ENCODE measurements at places on chromosomes 11 and 22.

GRCh38 chr11:69497221-69497787 is 15.8 kb downstream of the LINC01488 start:
- no peak for DNase-seq

DNA sequence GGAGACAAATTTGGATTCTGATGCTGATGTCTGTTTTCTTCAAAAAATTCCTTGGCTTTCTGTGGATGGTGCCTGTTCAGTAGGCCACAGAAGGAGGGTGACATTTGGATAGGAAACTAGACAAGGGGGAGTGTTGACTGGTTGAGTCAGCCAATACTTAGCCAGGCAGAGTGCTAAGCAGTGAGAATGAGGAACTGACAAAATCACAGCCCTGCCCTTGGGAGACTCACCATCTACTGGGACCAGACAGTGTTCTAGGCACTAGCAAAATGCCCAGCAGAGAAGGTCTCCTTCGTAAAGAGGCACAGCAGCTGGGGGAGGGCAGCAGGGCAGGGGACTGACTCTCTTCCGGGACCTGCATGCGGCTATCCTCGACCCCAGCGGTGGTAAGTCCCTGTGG is 190.2 kb downstream of the DSCAML1 start:
- no peak for DNase-seq

DNA sequence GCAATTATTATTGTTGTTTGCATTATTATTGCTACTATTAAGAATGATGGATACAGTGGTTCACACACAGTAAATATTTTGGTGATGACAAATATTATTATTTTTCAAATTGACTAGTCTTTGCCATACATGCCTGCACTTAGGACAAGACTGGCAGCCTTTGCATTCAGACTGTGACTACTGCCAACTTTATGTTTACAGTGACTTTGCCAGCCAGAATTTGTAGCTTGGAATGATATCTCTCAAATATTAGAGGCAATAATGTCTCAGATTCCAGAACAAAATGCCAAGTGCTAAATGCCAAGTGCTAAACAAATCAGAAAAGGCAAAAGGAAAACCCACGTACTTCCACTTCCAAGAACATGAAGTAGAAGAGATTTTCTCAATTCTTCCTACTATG is 823.1 kb downstream of the DLG2 start:
- DNase-seq = no peak

DNA sequence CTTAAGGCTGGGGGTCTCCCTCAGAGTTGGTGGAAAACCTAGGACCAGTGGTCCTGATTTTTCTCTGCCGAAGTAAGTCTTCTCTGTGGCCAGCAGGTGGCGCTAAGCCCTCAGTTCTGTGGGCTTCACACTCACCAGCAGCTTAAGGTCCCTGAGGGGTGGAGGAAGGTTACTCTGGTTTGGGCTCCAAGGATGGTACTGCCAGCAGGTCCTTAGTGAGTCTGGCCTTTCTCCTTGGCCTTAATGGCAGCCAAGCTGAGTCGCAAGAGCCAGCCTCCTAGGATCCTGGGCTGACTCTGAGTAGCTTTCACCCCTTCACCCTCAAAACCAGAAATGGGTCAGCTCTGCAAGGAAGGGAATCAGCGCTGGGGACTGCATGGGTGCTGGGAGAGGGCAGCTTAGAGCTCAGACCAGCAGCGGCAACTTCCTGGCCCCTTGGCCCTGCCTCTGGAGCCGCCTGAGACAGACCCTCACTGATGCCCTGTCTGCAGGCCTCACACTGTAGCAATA is 4.4 kb downstream of the KCNJ11 start:
- DNase-seq = no peak

DNA sequence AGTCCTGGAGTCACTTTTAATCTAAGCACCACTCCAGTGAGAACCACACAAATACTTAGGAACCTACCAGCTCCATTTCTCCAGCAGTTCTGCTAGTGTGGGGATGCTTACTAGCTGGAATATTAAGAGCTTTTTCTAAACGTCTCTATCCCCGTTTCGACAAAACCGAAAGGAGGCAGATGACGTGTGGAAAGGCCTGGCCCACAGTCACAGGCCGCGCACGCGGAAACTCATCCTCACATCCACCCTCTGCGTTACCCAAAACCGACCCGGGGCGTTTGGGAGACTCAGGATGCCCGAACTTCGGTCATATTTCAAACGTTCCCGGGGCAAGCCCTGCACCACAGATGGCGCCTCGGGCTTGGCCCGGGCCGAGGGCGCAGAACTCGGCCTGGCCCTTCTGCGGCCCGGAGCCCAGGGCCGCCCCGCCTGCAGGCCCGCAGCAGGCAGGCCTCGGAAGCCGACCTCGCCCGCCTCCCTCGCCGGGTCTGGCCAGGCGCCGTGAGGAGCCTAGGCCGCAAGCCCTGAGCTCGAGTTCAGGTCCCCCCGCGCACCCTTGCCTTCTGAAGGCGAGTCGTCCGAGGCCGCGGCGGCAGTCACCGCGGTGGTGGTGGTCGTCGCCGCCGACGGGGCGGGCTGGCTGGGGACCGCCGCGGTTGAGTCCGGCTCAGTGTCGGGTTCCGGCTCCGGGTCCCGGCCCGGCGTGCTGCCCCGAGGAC is 473 bp downstream of the FNBP4 start:
- DNase-seq = no peak

DNA sequence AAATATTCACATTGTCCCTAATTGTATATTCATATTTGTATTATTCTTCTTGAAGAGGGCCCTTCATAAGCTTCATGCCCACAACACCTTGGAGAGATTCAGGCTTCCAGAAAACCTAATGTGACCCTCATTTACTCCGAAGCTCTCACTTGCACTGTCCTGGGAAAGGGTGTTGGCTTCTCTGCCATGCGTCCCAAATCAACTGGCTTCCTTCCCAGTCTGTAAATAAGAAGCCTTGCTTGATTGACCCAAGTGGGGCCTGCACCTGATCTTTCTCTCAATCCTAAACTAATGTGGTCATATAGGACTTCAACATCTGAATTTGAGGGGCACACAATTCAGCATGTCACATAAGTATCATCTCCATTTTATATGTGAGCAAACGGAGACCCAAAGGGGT is 40.5 kb upstream of the ZBTB16 start:
- no peak for DNase-seq

DNA sequence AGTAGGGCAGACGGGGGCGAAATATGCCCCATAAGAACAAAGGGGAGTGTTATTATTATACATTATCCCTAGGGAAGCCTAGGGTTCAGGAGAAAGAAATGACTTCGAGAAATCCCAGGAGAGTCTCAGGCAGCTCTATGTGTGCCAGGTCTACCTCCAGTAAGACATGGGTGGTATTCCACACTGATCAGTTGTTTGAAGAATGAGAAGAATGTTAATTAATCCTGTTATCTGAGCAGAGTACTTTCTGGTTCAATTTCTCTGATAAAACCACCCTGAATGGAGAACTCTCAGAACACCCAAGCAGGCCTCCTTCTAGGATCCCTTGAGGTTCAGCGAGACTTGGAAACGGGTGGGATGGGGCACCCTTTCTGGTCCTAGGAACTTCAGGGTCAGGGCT is 46.2 kb downstream of the PRR5L start:
- no peak for DNase-seq

DNA sequence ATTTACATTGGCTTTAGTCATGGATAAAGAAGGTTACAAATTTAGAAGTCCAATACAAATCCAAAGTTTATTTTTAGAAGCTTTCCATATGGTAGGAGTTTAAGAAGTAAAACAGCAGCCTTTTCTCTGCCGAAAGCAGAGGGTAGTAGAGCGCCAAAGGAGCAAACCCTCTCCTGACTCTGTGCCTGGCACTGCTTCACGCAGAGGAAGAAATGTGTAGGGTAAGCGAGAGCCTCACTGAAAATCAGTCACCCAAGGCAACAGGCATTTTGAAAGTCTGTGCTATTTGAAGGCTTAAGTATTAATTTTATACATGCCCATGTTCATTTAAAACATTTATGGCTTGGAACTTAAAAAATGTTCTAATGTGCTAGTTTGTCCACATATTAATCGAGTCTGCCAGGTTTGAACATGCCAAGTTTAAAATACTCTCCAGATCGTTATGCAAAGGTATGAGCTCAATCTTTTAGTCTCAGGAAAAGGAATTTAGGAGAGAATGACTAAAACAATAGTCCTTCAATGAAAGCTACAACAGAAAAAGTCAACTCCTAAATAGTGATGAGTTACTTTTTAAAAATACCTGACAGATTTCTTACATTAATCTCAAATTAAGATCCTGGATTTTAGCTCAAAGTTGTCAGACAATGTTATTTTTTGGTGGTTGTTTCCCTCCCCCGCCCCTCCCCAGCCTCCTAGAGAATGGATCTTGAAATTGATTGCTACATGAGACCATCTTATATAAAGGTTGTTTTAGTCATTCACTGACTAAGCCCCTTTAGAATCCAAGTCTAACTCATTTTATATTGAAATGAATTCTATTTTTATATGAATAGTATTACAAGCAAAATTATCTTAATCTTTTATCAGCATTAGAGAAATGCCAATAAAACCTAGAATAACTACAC is 38.7 kb downstream of the MRTFA start:
- no peak for DNase-seq

GRCh38 chr22:46072110-46072881 is 78.0 kb upstream of the PPARA start:
- no peak for DNase-seq

DNA sequence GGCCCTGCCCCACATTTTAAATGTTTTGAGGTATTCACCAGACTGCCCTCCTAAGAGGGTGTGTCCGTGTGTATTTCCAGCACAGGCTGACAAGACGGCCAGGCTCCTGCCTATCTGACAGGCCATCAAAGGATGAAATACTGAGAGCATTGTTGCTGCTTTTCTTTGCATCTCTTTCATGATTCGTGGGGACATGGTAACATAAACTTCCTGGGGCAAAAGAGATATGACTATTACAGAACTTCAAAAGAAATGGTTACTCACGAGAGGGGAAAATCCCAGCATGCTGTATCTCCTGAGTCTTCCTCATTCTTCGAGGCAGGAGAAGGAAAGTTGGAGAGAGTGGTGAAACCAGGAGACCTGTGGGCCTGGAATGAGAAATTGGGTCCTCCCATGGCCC is 10.3 kb upstream of the BIK start:
- no peak for DNase-seq

- DNase-seq = no peak
Observed at GRCh38 chr11:94511932-94512781, at the start of gene C11orf97. Gene C11orf97 (plus strand): TSS chr11:94512461. CDS start chr11:94512529, 68 bp downstream.

- DNase-seq = peak; percentile 16
Observed at GRCh38 chr11:126989942-126990715, 10.4 kb downstream of the KIRREL3 start.

DNA sequence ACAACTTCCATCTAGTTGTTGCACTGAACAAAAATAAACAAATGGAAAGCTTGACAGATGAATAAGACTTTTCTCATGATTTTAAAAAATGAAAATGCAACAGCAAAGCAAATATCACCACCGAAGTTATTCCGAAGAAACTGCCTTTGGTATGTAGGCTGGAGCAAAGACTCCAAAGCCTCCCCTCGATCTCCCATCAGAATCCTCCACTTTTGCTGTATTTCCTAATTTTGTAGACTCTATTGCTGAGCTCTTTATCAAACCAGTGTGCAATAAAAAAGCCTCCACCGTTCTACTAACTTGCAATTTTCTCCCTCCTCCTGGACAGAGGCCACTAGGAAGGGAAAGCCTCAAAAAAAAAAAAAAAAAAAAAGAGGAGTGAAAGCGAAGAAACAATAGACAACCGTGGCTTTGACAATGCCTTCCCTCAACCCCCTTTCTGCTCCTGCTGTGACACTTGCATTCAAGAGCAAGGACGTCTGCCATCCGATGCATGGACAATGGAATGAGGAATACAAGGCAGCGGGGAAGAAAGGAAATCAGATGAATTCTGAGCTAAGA is 190.9 kb upstream of the BLID start:
- DNase-seq = no peak

DNA sequence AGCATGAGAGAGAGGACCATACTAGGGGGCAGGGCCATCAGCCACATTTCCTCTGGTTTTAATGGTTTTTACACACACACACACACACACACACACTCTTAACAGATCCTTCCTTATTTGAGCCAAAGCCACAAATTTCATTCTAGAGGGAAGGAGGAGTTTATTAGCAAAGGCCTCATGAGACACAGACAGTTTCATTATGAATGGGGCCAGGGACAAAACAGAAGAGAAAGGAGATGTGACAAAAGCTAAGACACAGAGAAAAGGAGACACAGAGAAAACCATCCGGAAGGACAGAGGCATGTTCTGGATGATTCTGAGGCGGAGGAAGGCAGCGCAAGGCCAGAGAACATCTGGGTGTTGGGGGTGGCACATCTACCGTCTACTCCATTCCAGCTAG is 32.2 kb upstream of the ARFGAP3 start:
- no peak for DNase-seq

DNA sequence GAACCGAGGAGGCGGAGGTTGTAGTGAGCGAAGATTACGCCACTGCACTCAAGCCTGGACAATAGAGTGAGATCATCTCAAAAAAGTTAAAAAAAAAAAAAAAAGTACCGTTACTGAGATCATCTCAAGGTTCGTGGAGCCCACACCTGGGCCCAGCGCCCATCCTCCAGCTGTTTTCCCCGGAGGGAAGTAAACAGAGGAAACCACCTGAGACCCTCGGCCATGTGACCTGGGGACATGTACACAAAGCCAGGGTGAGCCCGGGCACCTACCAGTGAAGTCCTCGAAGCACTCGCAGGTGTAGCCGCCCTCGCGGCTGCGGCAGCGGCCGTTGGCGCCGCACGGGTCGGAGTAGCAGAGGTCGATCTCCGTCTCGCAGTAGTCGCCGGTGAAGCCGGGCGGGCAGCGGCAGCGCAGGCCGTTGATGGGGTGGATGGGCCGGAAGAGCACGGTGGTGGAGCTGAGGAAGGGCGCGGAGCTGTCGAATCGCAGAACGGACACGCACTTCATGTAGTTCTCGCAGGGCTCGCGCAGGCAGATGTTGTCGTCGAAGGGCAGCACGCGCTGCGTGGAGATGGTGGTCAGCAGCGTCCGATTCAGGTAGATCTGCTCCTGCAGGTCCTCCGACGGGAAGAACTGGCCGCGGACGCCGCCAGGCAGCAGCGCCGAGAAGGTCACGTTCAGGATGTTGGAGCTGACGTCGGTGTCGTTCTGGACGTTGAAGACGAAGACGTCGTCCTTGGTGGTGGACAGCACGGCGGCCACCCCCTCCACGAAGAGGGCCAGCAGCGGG is 73.8 kb downstream of the CELSR1 start:
- DNase-seq = no peak

DNA sequence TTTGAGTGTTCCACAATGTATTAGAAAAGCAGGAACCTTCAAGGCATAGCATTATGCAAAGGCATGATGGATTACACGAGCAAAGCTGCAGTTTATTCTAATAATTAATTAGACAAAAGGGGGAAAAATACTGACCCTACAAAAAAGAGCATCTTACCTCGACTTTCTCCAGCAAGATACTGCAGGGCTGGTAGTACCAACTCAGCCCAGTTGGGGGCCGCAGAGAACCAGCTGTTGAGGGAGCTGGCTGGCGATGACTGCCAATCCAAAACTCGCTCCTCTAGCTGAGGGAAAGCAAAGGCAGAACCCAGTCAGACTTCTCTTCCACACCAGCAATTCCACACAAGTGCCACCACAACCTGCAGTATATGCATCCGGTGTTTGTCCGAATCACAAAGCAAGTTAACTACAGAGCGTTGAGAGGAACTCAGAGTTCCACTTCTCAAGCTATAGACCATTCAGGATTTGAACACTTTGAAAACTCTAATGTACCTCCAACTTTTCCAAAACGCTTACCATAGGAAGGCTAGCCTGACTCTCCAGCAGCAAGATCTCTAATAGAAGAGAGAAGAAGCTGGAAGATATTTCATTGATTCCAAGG is 13.7 kb downstream of the NFRKB start:
- DNase-seq = no peak
